Left forelimb (tissue), 1 donor: ENCODE measurements at places on chromosomes 1 and 21.
A peak's percentile ranks its signal among the peaks of the same experiment; 100 is the strongest.

- peak; percentile 61 for DNase-seq
Observed at GRCh38 chr1:22331618-22332423, 119.8 kb upstream of the ZBTB40 start.

DNA sequence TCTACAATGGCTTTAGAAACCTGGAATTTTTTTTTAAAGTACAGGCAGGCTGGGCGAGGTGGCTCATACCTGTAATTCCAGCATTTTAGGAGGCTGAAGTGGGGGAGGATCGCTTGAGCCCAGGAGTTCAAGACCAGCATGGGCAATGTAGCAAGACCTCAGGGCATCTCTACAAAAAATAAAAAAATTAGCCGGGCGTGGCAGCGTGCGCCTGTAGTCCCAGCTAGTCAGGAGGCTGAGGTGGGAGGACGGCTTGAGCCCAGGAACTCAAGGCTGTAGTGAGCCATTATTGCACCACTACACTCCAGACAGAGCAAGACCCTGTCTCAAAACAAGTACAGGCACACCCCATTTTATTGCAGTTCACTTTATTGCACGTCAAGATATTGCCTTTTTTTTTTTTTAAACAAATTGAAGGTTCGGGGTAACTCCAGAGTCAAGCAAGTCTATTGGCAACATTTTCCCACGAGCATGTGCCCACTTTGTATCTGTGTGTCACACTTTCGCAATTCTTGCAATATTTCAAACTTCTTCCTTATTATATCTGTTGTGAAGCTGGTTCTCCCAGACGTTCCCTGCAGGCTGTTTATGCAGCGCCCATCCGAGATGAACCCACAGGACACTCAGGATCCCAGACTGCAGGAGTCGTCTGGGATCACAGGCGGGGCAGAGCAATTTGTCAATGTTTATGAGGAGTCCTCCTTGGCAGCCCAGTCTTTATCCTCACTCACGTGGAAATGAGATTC is 4.7 kb downstream of the HES2 start:
- no peak for DNase-seq

DNA sequence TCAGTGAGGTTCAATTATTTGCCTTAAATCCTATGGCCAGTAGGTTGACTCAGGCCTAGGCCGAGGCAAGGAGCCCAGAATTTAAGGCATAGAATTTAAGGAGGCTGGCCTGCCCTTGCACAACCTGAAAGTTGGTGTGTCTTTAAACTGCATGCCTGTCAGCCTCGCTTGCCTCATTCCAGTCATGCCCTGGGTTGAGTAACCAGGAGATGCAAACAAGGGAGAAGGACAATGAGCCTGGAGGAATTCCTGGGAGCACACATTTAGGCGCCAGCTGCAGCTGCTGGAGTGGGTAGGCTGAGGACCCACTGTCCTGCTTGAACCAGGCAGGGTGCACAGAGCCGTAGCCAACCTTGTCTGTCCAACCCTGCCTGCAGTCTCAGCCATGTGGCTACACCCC is 11.7 kb downstream of the CD2 start:
- DNase-seq = no peak

- DNase-seq = no peak
Observed at GRCh38 chr1:82880506-82880905, 1079.8 kb downstream of the ADGRL2 start.

DNA sequence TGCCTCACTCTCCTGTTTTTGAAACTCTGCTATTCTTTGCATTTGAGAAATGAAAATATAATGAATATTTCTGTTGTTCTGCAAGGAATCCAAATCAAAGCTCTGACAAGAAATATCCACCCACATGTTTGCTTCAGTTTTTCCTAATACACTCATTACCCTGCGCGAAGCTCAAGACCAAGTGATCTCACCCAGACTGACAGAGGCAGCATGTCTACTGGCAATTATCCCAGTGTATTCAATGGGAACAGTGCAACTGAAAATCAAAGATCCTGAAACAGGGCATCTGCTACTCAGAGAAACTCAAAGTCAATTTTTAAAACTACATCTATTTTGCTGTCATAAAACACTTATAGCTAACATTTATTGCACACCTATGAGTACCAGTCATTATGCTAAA is 321.0 kb upstream of the LRRC7 start:
- no peak for DNase-seq

- DNase-seq = no peak
Observed at GRCh38 chr1:27074175-27074780, 61.6 kb upstream of the TENT5B start.

DNA sequence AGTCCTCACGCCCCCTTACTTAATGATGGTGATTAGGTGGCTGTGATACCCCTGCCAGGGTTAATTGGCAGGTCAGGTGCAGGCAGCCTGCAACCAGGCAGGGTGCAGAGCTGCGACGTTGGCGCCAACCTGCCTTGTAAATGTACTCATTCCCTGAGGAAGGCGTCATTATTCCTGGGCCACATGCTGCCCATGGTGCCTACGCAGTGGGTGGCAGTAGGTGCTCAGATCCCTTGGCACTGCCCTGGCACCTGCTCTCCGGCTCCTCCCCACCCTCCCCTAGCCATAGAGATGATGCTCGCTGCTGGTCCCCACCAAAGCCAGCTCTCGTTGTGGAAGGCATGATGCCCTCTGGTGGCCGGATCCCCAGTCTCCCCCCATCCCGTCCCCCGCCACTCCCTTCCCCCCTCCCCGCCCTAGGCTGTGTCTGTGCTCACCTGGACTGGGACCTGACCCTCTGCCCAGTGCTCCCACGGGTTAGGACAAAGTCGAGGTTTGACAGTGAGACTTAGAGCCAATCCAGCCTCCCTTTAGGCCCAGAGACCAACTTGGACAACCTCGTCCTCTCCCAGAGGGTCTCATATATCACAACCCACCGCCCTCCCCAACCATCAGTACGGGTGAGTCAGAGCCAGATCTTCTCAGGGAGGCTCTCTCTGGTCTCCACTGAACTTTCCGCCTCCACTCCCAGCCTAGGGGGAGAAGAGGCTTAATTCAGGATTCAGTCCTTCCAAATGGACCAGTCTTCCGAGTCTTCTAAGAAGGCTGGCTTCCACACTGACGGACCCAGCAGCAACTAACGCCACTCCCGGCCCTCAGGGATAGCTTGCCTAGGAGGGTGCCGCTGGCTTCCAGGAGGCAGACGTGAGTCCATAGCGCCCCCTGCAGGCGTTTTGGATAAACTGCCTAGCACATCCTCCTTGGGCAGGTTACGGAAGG is 5.7 kb downstream of the KRTCAP2 start:
- DNase-seq = peak; percentile 85

DNA sequence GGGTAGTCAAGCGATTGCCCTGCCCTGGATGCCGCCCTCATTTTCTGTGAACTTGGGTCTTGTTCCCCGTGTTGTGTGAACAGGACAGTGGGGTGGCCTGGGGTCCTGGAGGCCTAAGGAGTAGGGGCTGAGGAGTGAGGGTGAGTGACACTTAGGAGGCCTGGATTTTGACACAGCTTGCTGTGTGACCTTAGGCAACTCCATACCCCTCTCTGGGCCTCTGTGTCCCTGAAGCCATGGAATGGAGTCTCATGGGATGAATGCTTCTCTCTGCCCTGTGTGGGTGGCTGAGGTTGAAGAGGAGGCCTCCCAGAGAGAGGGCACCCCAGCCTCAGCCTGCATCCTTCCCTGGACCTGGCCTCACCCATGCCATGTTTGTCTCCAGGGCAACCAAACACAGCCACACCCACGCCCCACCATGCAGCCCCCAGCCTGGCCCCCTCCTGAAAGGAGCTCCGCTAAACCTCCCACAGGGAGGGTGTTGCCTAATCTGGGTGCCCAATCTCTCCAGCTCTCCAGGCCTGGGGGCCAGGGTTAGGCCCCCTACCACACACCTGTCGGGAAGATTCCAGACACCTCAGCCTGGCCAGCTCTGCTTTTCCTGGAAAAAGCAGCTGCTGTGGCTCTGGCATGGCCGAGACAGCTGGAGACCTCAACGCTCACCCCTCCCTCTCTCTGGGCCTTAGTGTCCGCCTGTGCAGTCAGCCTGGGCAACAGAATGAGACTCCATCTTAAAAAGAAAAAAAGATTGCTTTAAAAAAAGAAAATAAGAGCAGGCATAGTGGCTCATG is 9.9 kb downstream of the MYOM3 start:
- no peak for DNase-seq

DNA sequence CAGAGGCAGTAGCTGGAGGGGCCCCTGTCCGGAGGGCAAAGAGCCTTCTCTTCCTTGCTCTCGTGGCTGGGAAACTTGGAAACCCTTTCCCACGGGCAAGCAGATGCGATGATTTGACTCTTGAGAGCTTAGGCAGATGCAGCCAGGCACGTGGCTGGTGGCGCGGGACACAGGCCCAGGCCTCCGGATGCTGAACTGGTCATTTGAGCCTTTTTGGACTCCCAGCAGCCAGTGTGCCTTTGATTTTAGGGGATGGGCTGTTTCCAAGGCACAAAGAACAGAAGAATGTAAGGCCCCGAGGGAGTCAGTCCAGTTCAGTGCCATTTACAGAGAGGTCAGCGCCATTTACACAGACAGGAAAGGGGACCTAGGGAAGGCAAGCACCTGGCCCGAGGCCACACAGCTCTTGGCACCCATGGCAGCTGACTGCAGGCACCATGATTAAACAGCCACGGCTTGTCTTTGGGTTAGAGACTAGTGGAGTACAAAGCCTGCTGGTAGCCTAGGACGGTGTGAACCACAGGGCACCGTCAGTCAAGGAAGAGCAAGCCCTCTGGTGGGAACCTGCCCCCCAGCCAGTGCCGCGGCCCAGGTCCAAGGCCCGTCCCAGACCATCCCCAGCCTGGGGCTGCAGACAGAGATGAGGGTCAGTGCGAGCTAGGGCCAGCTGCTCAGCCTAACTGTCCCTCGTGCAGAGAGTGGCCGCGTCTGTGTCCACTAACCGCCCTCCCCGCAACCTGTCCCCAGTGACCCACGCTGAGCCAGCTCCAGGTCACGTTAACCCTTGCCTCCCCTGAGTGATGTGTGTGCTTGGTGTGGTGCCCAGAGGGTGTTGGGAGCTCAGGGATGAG is 20.4 kb upstream of the CCDC27 start:
- no peak for DNase-seq

- no peak for DNase-seq
Observed at GRCh38 chr1:248710305-248710900, 7.8 kb upstream of the OR14I1 start.

- no peak for DNase-seq
Observed at GRCh38 chr1:156865258-156865657, 4.6 kb downstream of the NTRK1 start.

- DNase-seq = peak; percentile 72
Observed at GRCh38 chr1:10530281-10530740, 55.6 kb downstream of the PEX14 start.

GRCh38 chr1:80155371-80155770 is 1148.8 kb upstream of the ADGRL4 start:
- no peak for DNase-seq

DNA sequence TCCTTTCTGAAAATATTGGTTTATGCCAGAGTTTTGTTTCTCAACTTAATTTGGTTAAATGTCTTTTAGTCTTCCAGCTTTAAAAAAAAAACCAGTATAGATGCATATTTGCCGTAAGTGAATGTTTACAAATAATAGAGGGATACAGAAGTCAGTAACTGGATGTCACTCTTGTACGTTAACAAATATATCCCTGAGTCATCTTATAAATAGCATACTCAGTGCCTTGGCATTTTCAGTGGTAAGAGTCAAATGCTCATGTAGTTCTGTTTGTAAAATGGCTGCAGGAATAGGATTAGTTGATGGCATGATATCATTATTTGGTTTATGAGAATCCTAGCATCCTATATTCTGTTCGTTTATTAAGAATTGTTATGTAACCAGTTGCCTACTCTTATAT is 55.4 kb downstream of the SPEN start:
- no peak for DNase-seq

- no peak for DNase-seq
Observed at GRCh38 chr1:97668945-97669344, 251.9 kb downstream of the DPYD start.

DNA sequence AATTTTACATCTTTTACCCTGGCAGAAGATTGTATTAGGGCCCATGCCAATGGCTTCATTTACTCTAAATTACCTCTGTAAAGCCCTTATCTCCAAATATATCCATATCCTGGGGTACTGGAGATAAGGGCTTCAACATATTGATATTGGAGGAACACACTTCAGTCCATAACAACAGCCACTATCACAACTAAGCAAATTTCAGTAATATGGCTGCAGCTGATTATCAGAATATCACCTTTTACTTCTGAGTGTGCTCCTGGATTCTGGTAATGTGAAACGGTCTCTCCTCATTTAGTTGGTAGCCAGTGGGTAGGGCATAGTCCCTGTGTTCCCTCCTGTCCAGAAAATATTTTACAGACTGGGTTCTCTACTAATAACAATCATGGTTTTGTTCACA is 53.3 kb downstream of the IVNS1ABP start:
- DNase-seq = no peak

- no peak for DNase-seq
Observed at GRCh38 chr21:25582888-25583287, 24.4 kb downstream of the MRPL39 start.

- no peak for DNase-seq
Observed at GRCh38 chr1:226704169-226704937, 34.7 kb downstream of the ITPKB start.

GRCh38 chr1:15504436-15504835 is 19.6 kb downstream of the CASP9 start:
- no peak for DNase-seq

DNA sequence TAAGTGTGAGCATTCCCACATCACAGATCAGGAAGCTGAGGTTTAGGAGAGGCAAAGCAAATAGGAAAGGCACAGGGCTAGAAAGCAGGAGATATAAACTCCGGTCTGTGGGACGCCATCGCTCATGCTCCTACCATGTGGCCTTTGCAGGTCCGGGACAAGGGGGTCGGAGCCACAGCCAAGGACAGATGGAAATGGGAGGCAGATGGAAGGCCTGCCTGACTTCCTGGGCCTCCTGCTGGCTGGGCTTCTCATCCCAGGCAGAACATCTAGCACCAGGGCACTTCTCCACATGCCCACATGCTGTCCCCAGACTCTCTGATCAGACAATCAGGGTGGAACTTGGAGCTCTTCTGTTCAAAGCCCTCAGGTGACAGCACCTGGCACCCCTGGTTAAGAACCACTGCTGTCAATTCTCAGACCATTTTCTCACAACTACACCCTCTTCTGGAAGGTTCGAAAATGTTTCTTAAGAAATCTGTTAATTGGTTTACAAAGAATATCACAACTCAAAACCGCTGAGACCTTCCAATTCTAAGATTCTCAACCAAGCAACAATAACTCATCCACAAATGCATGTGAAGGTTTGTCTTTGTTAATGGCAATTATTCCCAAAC is 173.3 kb upstream of the EDN2 start:
- DNase-seq = no peak

- DNase-seq = no peak
Observed at GRCh38 chr1:22673486-22674409, 20.7 kb downstream of the C1QB start.

DNA sequence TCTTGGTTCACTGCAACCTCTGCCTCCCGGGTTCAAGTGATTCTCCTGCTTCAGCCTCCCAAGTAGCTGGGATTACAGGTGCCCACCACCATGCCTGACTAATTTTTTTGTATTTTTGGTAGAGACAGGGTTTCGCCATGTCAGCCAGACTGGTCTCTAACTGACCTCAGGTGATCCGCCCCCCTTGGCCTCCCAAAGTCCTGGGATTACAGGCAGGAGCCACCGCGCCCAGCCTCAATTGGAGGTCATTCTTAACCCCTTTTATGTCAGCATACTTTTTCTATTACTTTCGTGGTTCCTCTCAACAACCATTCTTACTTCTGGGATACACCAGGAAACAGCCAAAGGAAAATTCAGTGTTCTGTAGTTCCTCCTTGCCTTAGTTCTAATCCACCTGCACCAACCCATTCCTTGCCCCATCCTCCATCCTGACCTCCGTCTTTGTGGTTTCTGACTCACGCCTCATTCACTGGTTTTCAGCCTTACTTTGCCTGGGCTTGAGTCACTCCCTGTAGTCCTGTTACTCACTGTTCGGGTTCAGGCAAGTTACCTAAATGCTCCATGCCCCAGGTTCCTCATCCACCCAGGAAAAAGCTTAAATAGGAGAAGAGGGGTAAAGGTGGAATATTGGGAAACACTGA is 12.9 kb upstream of the BCL10 start:
- DNase-seq = no peak
